ENCODE measurements at places on chromosomes 6 and 20.
A peak's percentile ranks its signal among the peaks of the same experiment; 100 is the strongest.

DNA sequence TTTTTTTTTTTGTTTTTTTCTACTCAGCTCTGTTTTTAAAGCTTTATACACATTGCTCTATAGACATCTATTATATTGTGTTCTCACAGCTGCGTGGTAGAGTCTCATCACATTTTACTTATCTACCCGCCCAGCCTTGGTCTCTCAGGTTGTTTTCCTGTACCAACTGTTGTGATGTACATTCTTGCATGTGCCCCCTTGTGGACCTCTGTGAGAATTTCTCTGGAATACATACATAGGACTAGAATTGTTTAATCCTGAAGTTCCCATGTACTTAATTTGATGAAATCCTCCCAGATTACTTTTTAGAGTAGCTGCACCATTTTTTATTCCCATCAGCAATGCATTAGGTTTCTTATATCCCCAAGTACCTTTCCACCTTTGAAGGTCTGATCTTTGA, 40.4 kb upstream of the TINAG start:
- no peak for DNase-seq

DNA sequence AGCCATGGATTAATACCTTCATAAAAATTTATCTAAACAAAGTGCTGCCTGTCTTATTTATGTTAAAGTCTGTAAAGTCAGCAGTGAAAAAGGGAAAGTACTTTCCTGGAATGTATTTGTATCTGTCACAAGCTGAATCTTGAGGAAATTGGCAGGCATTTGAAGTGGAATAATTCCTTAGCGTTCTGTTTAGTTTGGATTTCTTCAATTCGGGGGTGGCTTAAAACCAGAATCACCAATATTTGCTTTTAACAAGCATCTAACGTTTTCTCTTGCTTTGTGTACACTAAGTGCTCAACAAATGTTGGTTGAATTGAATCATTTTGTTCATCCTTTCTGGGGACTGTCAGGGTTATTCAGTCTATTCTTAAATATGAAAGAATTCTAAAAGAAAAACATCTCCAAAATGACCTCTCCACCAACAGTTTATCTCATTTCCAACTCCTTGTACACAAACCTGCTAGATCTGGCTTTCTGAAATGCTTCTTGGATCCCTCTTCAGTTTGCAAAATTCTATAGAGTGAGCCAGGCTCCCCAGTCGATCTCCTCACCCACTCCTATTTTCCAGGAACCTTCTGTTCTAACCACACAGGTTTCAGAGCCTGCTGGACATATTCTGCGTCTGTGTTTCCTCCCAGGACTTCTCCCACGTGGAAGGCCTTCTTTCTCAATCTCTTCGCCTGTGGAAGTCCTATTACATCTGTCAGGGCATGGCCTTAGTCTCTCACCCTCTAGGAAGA, 2.0 kb upstream of the NPEPL1 start:
- DNase-seq = no peak

DNA sequence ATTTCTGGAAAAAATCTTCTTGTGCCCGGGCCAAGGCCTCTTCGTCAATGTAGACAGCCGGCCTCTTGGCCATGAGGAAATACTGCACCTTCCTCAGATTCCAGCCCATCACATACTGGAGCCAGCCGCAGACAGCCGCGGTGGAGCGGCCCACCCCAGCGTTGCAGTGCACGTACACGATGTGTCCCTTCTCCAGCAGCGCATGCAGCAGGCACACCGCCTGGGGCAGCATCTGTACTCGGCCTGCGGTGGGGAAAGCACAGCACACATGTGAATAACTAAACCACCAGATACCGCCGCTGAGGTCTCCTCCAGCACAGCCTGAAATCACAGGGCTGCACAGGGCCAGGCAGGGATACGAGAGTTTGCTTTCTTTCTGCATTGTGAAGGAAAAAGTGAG, 107.9 kb downstream of the EPM2A start:
- no peak for DNase-seq

DNA sequence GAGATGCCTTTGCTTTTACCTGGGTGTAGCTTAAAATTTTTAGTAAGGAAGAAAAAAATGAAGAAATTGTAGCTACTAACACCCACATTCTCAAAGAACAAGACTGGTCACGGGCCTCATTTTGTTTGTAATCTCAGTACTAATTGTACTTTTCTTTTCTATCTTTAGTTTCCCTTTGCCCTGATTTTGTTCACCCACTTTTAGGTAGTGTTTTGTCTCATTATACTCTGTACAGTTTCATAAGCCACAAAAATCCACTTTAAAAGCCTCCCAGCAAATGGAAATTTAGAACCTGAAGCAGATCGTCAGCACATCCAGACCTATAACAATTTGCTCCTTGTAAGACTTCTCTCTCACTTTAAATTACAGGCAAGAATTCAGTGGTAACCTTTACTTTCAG, 43.3 kb downstream of the TP53INP2 start:
- no peak for DNase-seq

DNA sequence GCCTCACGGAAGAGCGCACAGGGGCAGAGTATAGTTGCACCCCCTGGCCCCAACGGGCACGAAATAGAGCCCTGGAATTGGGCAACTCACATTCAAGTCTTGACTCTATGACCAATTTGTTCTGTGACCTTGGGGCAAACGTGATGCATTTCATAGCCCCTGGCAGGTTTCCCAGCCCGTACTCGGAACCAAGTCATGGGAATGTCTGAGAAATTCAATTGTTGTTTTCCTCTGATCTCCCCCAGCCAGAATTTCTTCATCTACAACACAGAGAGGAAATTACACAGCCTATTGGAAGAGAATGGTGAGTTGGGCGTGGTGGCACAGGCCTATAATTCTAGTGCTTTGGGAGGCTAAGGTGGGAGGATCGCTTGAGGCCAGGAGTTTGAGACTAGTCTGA, 322.3 kb upstream of the SULF2 start:
- DNase-seq = no peak

DNA sequence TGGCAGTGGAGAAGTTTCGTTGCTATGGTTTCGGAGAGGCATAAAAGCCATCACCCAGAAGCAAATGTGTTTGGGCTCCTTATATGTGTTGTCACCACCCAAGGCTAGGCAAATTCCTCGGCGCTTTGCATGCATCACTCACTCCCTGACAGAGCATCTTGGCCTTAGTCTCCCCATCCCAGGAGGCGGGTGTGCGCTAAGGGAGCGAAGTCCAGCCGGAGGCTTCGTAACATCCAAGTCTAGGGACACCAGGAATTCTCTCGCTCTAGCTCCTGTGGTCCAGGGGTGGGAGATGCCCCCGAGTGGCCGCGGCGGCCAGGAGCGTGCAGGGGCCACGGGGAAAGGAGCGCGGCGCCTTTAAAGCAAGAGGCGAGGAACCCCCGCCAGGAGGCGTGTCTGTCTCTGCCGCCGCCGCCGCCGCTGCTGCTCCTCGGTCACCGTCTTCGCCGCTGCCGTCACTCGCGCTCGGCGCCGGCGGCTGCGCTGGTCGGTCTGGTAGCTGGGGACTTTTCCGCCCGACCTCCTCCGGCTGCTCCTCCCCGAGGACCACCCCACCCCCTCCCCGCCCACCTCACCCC, at the start of gene GRIK2:
Gene GRIK2 (plus strand): TSS at position 458 of the 578 bp plus-strand sequence.
- DNase-seq = no peak

GRCh38 chr6:44829836-44830235, 442.3 kb downstream of the CDC5L start:
- no peak for DNase-seq

GRCh38 chr6:39075010-39075686, 26.6 kb downstream of the GLP1R start:
- DNase-seq = no peak

DNA sequence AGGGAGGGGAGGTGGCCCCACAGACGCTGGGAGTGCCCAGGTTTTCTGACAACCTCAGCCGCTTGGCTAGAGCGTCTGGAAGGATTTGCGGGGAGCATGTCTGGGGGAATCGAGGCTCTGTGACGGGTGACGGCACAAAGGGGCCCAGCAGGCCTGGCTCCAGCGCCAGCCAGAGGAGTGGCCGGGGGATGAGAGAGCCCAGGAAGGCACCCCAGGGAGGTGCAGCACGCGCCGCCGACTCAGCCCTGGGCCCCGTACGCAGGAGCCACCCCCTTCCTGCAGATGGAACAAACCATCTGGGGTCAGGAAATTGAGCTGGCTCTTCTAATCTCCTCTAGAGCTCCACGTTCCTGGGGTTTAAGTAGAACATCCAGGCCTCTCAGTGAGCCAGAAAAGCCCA, 5.9 kb upstream of the SLCO4A1 start:
- no peak for DNase-seq

- DNase-seq = no peak
These were observed 29.7 kb downstream of the MC3R start for GRCh38 chr20:56278196-56278595.

GRCh38 chr6:158706369-158706982, 56.6 kb downstream of the SYTL3 start:
- no peak for DNase-seq

DNA sequence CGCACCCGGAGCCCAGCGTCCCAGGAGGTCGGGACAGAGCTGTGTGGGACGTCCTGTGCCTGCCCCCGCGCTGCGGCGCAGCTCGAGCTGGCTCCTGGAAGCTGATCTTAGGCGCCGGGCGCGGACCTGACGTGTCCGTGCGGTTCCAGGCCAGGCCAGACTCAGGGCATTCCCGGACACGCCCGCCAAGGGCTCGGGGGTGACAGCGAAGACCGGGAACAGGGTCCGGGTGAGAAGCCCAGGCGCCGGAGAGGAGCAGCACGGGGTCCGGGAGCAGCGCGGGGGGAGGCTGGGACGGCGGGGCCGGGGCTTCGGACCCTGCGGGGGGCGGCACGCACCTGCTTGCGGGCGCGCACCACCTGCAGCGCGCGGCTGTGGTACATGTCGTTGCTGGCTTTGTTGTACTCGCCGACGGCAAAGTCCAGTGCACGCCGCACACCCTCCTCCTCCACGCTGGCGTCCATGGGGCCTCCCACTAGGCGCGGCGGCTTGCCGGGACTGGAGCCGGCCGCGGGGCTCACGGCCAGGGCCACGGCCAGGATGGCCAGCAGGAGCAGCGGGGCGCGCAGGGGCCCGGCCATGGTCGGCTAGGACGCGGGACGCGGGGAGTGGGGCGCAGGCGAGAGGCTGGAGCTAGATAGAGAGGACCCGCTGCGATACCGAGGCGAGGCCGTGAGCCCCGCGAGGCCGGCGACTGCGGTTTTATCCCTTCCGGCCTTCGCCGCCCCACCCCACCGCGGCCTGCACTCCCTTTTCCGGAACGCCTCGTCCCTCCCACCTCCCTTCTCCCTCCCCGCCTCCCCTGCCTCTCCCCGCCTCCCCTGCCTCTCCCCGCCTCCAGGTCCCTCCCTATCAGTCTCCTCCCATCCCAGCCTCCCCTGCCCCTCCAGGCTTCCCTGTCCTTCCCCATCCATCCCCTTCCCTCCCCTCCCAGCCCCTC, at the start of gene CST3:
Gene CST3 (minus strand): TSS at position 674 of the 940 bp plus-strand sequence. CDS start 93 bp downstream, at position 581.
- DNase-seq = no peak

DNA sequence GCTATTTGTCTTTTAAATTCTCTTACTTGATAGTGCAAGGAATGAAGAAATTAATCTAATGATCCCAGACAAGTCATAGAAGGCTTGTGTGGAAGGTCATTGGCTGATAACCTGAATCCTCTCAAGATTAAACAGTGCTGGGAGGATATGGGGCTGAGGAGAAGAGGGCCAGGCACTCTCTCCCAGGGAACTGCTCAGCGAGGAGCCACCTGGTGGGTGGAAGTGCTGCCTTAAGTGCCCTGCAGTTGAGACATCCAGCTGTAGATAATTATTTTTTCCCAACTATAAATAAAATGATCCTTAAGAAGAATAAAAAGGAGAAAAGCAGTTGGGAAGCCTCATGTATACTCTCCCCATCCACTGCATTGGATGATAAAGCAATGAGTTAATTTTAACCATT, 47.9 kb downstream of the BTBD3 start:
- DNase-seq = no peak

DNA sequence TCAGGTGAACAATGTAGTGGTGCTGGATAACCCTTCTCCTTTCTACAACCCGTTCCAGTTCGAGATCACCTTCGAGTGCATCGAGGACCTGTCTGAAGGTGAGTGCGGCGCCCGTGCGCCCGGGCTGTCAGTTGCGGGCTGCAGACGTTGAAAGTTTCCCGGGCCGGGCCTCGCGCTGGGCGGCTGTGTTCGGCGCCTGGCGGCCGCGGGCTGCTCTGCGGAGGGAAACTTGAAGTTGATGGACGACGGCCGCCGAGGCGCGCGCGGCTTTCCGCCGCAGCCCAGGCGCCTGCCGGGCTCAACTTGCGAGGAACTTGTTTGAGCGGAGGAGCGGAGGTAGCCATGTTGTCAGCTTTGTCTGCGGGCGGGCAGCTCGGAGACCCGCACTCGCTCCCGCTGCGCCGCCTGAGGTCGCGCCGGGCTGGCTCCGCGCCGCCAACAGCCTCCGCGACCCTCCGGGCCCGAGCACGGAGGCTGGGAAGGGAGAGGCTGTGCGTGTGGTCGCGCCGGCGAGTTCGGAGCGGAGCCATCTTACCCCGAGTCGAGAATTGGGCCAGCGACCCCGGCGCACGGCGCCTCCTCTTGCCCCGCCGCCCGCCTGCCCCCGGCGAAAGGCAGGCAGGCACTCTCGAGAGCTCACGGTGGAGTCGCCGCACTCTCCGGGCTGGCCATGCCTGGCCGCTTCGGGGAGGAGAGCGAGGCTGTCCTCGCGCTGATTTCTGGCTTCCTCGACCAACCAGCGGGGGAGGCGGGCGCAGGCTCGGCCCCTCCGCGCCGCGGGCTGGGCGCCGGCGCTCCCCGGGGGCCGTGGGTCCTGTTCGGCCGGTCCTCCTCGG, 691 bp downstream of the ASF1A start:
- DNase-seq = peak; percentile 28

GRCh38 chr6:150894191-150894744, 28.8 kb downstream of the MTHFD1L start:
- no peak for DNase-seq

GRCh38 chr6:51996296-51996947, 91.0 kb downstream of the PKHD1 start:
- no peak for DNase-seq

DNA sequence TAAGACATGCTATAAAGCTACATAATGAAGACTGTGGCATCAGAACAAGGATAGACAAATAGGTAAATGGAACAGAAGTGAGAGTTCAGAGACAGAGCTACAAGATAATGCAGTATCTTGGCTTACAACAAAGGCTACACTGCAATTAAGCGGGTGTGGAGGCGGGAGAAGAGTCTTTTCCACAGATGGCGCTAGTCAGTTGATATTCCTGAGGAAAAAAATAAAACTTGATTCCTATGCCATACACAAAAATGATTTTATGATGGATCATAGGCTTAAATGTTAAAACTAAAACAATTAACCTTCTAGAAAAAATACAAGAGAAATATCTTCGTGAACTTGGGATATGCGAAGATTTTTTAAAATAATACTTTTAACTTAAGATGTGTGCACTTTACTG, 31.0 kb downstream of the RIN2 start:
- no peak for DNase-seq
